ENCODE measurements at places on chromosomes 6 and 20. TPM values are rescaled to one million over a fixed set of nuclear protein-coding genes. Genes with fewer than 3 reads are reported as not detected.
A peak's percentile ranks its signal among the peaks of the same experiment; 100 is the strongest.

- DNase-seq: peak; percentile 56
Measured at GRCh38 chr6:150627585-150628025, 27.9 kb downstream of the PLEKHG1 start.

DNA sequence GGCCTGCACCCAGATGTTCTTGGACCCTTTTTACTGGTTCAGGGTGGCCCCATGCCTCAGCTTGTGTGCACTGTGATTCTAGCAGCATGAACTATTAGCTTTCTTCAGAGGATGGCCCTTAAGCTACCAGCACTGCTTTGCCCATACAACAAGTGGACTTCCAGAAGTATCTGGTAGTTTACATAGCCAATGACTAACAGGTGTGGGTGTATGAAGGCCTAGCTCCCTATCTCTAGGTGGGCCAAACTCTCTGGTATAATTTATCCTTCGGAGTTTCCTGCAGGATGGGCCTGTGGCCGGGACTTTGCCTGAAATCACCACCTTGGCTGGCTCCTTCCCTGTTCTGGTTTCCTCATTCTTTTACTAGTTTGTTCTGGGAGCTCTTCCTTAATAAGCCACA lies 26.1 kb upstream of the JAG1 start:
- no peak for DNase-seq

GRCh38 chr20:64045346-64046011 lies 4.0 kb downstream of the SOX18 start:
- no peak for DNase-seq

DNA sequence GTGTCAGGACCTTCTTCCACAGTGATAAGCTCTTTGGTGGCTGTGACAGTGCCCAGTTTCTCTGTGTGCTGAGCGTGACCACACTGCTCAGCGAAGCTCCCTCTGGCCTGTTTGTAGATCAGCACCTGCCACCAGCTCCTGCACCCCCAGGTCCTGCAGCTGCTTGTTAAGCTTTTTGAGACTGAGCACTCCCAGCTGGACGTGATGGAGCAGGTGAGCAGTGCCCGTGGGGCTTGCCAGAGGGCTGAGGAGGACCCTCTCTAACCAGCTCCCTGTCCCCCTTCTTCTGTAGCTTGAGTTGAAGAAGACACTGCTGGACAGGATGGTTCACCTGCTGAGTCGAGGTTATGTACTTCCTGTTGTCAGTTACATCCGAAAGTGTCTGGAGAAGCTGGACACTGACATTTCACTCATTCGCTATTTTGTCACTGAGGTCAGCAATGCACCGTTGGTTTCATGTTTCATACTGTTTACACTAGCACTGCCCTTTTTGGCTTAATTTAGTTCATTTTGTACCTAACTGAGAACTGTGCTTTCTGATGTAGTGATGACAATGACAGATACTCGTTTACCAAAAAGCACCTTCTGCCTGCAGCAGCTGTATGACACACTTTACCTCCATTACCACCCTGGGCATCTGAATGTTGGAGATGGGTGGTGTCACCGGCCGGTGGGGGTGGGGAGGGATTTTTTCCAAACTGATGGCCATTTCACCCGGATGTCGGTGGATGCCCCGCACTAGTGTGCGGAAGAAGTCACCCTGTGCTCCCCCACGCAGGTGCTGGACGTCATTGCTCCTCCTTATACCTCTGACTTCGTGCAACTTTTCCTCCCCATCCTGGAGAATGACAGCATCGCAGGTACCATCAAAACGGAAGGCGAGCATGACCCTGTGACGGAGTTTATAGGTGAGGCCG lies 12.5 kb downstream of the NELFCD start:
- no peak for DNase-seq

DNA sequence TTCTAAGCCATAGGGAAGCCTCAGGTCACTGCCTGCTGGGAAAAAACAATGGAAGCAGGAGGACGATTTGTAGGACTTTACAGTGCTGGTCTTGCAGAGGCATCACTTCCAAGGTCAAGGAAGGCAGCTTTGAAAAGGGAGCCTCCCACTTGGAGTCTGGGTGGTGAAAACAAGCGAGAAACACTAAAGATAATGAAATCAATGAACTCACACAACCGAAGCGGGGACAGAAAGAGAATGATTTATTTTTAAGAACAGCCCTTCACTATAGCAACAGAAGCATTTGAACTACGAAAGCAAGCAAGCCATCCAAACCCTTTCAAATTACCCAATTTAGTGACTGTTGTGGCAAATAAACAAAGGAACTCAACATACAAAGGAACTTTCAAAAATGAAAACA lies 227.5 kb downstream of the THBS2 start:
- DNase-seq: no peak

DNA sequence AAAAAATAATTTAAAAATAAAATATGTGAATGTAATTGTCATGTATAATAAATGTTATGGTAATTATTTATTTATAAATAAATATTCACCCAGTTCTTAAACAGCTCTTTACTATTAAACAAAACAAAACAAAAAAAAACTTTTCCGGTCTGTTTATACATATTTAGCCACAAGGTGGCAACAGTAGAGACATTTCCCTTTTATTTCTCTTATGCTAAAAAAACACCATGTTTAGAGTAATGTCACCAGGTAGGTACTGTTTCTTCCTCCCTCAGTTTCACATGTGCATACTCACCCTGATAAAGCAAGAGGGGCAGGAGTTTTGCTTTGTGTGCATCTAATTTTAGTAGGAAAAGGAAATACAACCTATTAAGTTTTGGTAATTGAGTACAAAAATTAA lies 610.4 kb upstream of the IMPG1 start:
- no peak for DNase-seq

DNA sequence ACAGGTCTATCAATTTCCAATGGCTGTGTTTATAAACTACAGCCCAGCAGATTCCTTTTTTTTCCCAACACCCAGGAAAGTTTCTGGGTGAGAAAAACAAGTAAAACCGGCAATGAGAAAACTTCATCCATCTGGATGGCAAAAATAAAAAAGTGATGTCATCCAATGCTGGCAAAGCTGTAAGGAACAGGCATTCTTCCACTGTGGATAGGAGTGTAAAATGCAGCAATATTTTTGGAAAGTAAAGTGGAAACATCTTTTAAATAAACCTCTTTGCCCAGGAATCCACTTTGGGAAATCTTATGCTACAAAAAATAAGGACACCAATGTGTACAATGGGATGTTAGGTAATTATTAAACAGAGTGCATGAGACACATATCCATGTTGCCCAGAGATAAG lies 102.1 kb upstream of the NT5E start:
- no peak for DNase-seq

DNA sequence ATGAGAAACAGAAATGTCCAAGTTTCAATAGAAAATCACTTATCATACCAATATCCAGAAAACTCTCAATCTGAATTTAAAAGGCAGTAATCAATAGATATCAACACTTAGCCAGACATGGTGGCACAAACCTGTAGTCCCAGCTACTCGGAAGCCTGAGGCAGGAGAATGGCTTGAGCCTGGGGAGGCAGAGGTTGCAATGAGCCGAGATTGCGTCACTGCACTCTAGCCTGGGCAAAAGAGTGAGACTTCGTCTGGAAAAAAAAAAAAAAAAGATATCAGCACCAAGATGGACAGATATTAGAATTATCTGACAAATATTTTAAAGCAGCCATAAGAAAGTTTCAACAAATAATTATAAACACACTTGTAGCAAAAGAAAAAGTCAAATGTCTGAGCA lies 47.0 kb downstream of the TCP11 start:
- no peak for DNase-seq

DNA sequence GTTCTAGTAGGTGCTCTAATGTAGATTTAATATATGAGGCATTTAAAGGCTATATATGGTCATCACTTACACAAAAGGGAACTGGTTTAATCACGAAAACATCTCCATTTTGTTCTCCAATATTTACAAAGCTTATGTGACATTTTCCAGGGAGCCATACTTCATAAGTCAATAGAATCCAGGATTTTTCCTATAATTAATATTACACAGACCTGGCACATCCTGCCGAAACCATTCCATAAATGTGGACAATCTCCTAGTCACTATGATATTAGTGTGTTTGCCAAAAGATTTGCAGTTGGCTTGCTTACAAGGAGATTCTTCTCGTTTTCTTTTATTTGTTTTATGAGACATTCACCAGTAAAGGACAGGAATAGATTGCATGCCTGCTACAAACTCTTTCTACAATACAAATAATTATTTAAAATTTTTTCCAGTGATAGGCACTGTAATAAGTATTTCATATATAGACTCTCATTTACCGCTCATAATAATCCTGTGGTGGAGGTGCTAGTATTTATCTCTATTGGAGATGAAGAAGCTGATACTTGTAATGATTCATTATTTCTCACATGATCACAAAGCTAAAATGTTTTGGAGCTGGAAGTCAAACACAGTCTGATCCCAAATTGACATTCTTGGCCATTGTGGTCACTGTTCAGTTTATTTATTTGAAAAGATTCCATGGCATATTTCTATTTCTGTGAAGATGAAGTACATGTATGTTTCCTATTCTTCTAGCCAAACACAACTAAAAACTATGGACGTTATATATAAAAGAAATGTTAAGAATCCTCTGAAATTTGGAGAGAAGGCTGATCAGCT lies 597.0 kb downstream of the HTR1B start:
- DNase-seq: no peak

GRCh38 chr20:37773291-37773826 lies 79.5 kb downstream of the CTNNBL1 start:
- no peak for DNase-seq

- no peak for DNase-seq
Measured at GRCh38 chr20:51936377-51936776, 134.1 kb upstream of the SALL4 start.

GRCh38 chr6:128144320-128144719 lies 243.5 kb upstream of the THEMIS start:
- DNase-seq: no peak

DNA sequence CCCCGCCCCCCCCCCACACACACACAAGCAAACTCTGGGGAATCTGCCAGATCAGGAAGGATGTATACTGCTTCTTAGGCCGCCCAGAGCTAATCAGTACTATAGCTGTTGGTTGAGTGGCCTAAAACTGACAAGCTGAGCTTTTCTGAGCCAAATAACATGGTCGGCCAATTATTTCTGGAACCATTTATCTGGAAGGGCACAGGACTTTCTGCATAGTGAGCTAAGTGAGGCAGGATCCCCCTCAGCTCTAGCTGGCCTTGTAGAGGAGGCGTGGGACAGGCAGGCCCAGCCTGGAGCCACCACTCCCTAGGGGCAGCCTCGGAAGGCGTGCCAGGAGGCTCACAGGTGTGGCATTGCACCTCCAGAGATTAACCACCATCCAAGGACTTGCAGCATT lies 200.1 kb downstream of the TMEM242 start:
- DNase-seq: no peak

DNA sequence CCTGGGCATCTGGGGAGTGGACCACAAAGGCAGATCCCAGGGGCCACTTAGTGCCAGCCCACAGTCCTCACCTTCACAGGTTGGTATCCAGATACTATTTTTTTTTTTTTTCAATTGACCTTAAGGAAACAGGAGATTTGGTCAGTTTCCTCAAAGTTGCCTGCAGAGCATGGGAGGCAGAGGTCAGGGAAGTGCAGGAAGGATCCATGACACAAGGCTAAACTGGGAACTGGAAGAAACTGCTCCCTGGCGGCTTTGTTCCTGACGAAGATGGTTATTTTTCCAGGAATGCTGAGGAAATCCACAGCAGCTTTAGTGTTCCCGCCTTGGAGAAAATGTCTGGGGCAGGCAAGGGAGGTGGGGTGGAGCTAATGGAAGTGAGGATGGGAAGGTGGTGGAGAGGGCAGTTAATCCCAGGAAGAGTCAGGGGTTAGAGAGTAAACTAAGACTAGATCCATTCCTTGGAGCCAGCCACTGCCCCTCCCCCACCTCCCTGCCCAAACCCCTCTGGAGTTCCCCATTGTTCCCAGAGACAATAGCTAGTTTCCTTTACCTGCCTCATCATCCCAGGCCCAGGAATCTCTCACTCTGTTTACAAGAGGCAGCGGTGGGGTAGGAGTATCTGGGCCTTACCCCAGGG lies 14.3 kb upstream of the MYMX start:
- no peak for DNase-seq

DNA sequence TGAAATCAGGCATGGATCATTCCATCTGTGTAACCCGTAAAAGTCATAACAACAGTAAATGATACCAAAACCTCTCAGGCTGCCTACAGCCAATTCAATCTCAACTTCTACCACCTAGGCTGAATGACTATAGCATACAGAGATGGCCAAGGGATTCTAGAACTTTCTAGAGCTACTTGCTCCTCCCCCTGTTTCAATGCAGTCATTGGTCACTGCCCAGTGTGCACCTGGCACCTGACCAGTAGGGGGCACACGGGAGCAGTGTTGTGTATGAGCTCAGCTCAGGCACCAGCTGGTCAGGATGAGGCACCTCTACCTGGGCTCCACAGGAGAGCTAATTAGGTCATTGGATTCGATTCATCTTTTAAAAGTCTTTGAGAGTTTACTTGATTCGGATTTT lies 86.2 kb downstream of the PLEKHG1 start:
- no peak for DNase-seq

Gene SLC17A1
- polyA plus RNA-seq: not detected

Gene RBBP8NL
- not detected for polyA plus RNA-seq

Gene BHLHE23
- polyA plus RNA-seq: 0.16 TPM

Gene RGL2
- polyA plus RNA-seq: not detected

Gene TDRD6
- polyA plus RNA-seq: 0.73 TPM

Gene GGT7
- polyA plus RNA-seq: 20.4 TPM

Gene EYS
- 0.58 TPM for polyA plus RNA-seq

Gene TFEB
- polyA plus RNA-seq: not detected

Gene HINT3
- 28.5 TPM for polyA plus RNA-seq

Gene CDH26
- not detected for polyA plus RNA-seq

Gene FLRT3
- polyA plus RNA-seq: 8.2 TPM
